Natural killer cell (primary cell): ENCODE measurements at places on chromosomes 5 and 9. TPM values are rescaled to one million over a fixed set of nuclear protein-coding genes. Genes with fewer than 3 reads are reported as not detected.

GRCh38 chr5:124747791-124748686 lies 1.6 kb upstream of the ZNF608 start:
- H3K4me1 ChIP-seq, result peaks cover 26% of the 10 kb centered on the region
- peaks cover 32% of the 10 kb centered on the region for H3K27me3 ChIP-seq
- no peaks in the 10 kb centered on the region for H3K36me3 ChIP-seq
- H3K4me3 ChIP-seq, result peak overlapping the region; percentile 39

DNA sequence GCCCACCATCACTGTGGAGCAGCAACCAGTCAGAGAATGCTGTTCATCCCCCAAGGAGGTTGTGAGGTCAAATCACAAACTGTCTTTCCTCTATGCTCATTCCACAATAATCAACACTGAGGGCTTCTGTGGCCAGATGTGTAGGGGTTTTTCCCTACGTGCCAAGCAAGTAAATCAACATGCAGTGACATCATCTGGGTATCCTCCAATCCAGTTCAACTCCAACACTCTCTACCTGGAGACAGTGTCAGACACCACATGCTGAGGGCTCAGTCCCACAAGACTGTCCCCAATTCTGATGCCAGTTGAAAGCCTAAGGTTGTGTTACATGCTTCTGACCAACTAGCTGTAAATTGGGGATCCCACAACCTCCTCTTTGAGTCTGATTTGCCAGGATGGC lies 57.3 kb upstream of the DMRT1 start:
- H3K27ac ChIP-seq, result no peak overlapping the region
- H3K36me3 ChIP-seq, result no peaks in the 10 kb centered on the region
- H3K27me3 ChIP-seq, result no peaks in the 10 kb centered on the region
- DNase-seq, result no peak

GRCh38 chr9:124042201-124042721 lies 30.7 kb downstream of the LHX2 start:
- H3K27ac ChIP-seq, result no peak overlapping the region
- no peak for DNase-seq
- peaks cover 26% of the 10 kb centered on the region for H3K27me3 ChIP-seq
- peaks cover 9% of the 10 kb centered on the region for H3K4me1 ChIP-seq
- no peaks in the 10 kb centered on the region for H3K36me3 ChIP-seq
- no peak overlapping the region for H3K4me3 ChIP-seq

GRCh38 chr5:151720215-151720614 lies 33.5 kb upstream of the SPARC start:
- no peak for DNase-seq
- no peak overlapping the region for H3K27ac ChIP-seq
- no peaks in the 10 kb centered on the region for H3K4me1 ChIP-seq

DNA sequence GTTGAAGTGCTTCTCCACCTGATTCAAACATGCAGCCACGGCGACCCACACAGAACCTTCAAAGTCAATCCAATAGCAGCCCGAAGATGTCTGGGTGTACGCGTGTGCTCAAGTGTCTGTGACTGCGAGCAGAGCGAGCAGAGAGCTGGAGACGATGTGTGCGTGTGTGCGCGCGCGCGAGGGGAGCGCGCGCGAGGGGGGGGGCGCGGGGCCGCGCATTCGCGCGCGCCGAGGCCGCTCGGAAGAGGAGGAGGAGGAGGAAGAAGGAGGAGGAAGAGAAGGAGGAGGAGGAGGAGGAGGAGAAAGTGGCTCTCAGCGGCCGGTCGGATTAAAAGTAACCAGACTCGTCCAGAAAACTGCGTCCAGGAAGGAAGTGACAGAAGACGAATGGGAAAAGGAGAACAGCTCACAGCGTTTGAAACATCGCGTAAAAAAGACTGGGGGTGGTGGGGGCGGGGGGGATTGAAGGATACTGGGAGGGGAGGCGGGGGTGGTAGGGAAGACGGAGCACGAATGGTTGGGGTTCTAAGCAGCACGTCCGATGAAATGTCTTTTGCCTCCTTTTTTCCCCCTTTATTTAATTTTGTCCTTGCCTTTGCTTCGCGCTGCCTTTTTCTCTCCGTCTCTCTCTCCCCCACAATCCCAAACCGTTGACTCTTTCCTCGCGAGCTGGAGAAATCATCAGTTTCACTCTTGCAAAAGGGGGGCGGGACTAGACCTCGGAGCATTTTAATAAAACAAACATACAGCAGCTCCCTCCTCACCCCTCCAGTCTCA lies at the start of gene MEF2C:
Gene MEF2C (minus strand): TSS at position 126 of the 777 bp plus-strand sequence. CDS start 59,396 bp downstream, outside the sequence.
- H3K36me3 ChIP-seq, result no peaks in the 10 kb centered on the region
- peak within 1 kb of the TSS; percentile 56 for H3K4me3 ChIP-seq
- H3K27me3 ChIP-seq, result no peaks in the 10 kb centered on the region
- H3K4me1 ChIP-seq, result peaks cover 5% of the 10 kb centered on the region
- peak within 1 kb of the TSS; percentile 52 for H3K27ac ChIP-seq
- no peak for DNase-seq

- H3K4me1 ChIP-seq, result peaks cover 30% of the 10 kb centered on the region
- no peaks in the 10 kb centered on the region for H3K27me3 ChIP-seq
- H3K4me3 ChIP-seq, result no peak overlapping the region
- H3K27ac ChIP-seq, result no peak overlapping the region
Observed at GRCh38 chr9:91197232-91198181, 164.2 kb downstream of the AUH start.

- H3K36me3 ChIP-seq, result no peaks in the 10 kb centered on the region
- DNase-seq, result no peak
- H3K27ac ChIP-seq, result no peak overlapping the region
- no peak overlapping the region for H3K4me3 ChIP-seq
- H3K4me1 ChIP-seq, result no peaks in the 10 kb centered on the region
Observed at GRCh38 chr5:24642022-24642421, 2.8 kb downstream of the CDH10 start.

DNA sequence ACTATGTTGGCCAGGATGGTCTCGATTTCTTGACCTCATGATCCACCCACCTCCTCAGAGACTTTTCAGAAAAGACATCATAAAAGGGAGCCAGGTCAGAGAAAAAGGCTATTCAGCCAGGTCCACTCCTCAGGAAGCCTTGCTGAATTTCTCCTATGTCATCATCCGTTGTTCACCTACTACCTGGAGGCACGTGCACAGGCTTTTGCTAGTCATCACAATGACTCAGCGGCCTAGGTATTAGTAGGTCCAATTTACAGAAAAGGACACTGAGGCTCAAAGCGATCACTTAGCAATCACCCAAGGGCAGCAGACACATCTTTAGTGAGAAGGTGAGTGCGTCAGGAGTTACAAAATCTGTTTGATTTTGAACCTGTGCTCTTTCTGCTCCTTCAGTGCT lies 72.3 kb upstream of the RAD23B start:
- no peak overlapping the region for H3K4me3 ChIP-seq
- no peak for DNase-seq
- H3K36me3 ChIP-seq, result no peaks in the 10 kb centered on the region
- H3K27me3 ChIP-seq, result no peaks in the 10 kb centered on the region
- H3K27ac ChIP-seq, result no peak overlapping the region

DNA sequence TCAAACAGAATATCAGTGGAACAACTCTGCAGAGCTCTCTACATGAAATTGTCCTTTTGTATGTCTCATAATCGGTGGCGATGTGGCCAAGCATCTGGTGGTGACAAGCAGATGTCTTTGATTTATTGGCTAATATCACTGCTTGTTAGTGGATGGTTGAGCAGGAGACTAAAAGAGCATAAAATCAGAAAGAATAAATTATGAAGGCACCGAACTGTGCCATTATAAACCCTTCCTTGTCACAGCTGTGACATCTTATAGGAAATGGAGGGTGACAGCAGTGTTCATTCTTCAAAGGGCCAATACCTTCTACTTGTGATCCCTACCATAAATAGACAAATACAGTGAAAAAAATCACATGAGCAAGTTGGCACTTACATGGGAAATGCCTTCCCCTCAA lies 1404.3 kb downstream of the MAT2B start:
- H3K27me3 ChIP-seq, result no peaks in the 10 kb centered on the region
- H3K4me3 ChIP-seq, result no peak overlapping the region
- H3K27ac ChIP-seq, result no peak overlapping the region
- no peak for DNase-seq
- H3K4me1 ChIP-seq, result no peaks in the 10 kb centered on the region

DNA sequence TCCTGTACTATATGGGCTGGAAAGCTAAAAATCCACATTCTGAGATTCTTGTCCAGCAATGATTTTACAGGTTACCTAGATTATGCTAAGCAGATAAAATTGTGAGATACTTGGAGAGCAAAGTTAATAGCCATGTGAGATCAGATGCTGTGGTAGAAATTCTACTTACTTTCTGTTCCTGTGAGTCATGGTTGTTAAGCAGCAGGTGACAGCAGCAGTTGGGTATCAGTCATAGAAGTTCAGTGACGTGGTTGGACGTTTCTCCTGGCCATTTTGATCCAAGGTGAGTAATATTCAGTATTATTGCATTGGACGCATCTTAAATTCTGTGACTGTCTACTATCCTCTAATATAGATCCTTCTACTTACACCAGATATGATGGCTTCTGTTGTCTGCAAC lies 524.5 kb downstream of the TMEM38B start:
- no peak for DNase-seq
- H3K27me3 ChIP-seq, result no peaks in the 10 kb centered on the region
- no peaks in the 10 kb centered on the region for H3K4me1 ChIP-seq
- H3K36me3 ChIP-seq, result no peaks in the 10 kb centered on the region

GRCh38 chr5:18761801-18762200 lies 1127.5 kb downstream of the TAF11L14 start:
- H3K36me3 ChIP-seq, result no peaks in the 10 kb centered on the region
- H3K27ac ChIP-seq, result no peak overlapping the region
- no peaks in the 10 kb centered on the region for H3K27me3 ChIP-seq
- no peaks in the 10 kb centered on the region for H3K4me1 ChIP-seq
- DNase-seq, result no peak

DNA sequence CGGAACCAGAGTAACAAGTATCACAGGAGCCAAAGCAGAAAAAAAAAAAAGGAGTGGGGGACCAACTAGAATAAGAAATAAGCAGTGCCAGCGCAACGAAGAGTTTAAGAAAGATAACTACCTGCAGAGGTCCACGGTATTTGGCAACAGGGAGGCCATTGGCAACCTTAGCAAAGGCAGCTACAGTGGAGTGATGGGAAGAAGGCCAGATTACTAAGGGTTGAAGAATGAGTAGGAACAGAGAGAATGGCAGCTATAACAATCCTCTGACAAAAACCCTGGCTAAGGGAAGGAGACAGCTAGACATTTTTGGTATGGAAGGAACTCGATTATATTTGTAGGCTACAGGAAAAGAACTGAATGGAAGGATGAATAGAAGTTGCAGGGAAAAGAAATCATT lies 93.4 kb upstream of the DMAC1 start:
- no peaks in the 10 kb centered on the region for H3K4me1 ChIP-seq
- no peak overlapping the region for H3K4me3 ChIP-seq
- H3K36me3 ChIP-seq, result no peaks in the 10 kb centered on the region
- no peak overlapping the region for H3K27ac ChIP-seq
- H3K27me3 ChIP-seq, result no peaks in the 10 kb centered on the region

DNA sequence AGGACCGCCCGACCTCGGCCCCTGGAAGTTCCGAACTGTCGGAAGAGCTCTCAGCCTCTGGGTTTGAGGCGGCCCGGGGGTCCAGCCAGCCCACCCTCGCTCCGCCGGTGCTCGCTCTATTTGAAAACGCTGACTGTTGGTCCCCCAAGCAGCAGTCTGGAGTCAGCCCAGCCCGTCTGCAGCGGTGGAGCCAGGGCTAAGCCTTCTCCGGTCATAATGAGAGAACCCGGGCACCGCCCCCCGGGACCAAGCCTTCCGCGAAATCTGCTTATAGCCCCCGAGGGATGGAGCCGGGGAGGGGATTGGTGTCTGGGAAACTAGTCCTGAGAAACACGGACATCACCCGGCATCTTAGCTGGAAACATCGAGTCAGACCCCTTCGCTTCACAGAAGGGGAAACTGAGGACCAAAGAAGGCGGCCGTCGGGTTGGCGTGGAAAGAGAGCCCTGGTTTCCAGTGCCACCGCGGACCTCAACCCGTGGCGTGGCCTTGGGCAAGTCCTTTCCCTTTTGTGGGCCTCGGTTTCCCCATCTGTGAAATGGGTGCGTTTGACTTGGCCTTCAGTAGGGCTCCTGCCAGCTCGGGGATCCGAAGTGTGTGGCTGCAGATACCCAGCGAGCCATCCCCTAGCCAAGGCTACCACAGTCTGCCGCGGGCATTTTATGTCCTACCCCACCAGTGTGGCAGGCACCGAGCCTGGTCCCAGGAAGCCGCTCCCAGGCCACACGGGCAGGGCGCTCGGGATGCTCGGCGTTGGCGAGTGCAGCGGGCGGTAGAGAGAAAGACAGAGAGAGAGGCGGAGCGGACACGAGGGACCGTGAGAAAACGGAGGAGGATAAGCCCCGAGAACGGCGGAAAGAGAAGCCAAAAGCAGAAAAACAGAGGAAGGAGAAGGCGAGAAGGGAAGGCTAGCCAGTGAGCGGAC lies 857 bp downstream of the ADAM19 start:
- peaks cover 40% of the 10 kb centered on the region for H3K4me1 ChIP-seq
- no peaks in the 10 kb centered on the region for H3K36me3 ChIP-seq
- H3K27me3 ChIP-seq, result peaks cover 18% of the 10 kb centered on the region
- DNase-seq, result peak; percentile 41
- peak overlapping the region; percentile 68 for H3K4me3 ChIP-seq
- H3K27ac ChIP-seq, result peak overlapping the region; percentile 47

DNA sequence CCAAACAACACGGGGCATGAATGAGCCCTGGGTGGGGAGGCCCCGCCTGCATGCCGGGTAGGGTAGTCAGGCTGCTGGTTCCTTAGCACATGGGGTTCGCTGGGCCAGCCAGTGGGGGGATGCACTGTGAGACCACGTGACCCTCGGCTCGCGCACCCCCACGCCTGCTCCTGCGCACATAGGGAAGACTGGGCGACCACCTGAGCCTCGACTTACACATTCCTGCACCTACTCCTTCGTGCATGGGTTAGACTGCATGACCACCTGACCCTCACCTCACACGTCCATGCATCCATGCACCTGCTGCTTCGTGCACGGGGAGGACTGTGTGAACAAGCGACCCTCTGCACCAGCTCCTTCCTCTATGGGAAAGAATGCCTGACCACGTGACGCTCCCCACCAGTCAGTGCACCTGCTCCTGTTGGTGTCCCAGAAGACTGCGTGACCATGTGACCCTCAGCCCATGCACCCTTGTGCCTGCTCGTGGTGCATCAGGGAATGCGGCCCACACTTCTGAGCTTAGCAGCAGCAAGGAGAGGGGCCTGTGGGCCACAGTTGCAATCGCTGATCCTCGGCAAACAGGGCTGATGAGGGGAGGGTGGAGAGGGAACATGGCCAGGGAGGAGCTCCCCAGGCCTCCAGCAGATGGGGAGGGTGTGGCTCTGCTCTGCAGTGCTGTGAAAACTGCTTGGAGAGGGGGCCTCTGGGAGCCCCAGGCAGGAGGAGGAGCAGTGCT lies 18.1 kb downstream of the LPCAT1 start:
- H3K4me3 ChIP-seq, result no peak overlapping the region
- H3K27me3 ChIP-seq, result no peaks in the 10 kb centered on the region
- no peak for DNase-seq
- H3K4me1 ChIP-seq, result peaks cover 90% of the 10 kb centered on the region
- peak overlapping the region; percentile 11 for H3K27ac ChIP-seq
- peaks cover 29% of the 10 kb centered on the region for H3K36me3 ChIP-seq

GRCh38 chr9:72199238-72199637 lies 50.0 kb downstream of the GDA start:
- no peaks in the 10 kb centered on the region for H3K36me3 ChIP-seq
- no peak for DNase-seq
- H3K27me3 ChIP-seq, result no peaks in the 10 kb centered on the region
- H3K4me1 ChIP-seq, result no peaks in the 10 kb centered on the region

The CARD9 gene
- total RNA-seq, result 1.6 TPM

The MAST4 gene
- 12.7 TPM for total RNA-seq

The CORO2A gene
- total RNA-seq, result 3.6 TPM

The RUSC2 gene
- total RNA-seq, result 2.0 TPM

The ZNF462 gene
- total RNA-seq, result 0.33 TPM

The GABRA1 gene
- total RNA-seq, result not detected

The SLC28A3 gene
- total RNA-seq, result 1.6 TPM

The EDIL3 gene
- not detected for total RNA-seq

The GPR150 gene
- total RNA-seq, result 0.97 TPM

The FAM151B gene
- total RNA-seq, result 0.43 TPM
